Stimulated activated CD4-positive, alpha-beta T cell treated with anti-CD3 and anti-CD28 coated beads, Interleukin-15, amount 100 ng/mL, for 1 hour (primary cell): ENCODE measurements at places on chromosomes 4 and X.

DNA sequence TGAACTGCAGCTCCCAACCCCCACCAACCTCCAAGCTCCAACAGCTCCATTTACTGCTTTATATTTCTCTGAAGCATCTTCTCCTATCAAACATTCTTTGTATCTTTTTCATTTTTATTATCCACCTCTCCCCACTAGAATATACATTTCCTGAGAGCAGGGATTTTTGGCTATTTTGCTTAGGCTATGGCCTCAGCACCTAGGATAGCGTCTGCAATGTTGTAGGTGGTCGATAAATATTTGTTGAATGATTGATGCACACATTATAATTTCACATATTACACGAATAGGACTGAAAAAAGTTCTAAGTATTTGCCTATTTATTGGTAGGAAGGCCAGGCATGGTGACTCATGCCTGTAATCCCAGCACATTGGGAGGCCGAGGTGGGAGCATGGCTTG lies 658.7 kb upstream of the DIPK2B start:
- no peak for DNase-seq

GRCh38 chrX:106742805-106743204 lies 16.3 kb downstream of the RNF128 start:
- DNase-seq, result no peak

DNA sequence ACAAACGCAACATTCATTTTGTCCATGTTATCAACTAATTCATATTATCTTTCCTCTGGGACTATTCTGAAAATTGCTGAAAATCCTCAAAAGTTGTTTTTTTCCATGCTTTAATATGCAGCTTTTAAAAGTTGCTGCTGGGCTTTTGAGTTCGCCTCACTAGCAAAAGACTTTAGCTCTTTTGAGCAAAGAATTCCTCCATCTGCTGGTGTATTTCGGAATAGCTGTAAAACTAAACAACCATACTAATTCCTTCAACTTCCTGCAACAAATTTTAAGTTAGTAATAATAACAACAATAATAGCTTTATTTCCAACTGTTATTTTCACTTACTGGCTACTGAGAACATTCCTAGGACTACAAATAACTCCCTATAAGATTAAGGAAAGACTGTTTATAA lies 124.5 kb upstream of the PLAC1 start:
- DNase-seq, result no peak

- DNase-seq, result no peak
These were observed 43.5 kb upstream of the HERC6 start for GRCh38 chr4:88335092-88335665.

DNA sequence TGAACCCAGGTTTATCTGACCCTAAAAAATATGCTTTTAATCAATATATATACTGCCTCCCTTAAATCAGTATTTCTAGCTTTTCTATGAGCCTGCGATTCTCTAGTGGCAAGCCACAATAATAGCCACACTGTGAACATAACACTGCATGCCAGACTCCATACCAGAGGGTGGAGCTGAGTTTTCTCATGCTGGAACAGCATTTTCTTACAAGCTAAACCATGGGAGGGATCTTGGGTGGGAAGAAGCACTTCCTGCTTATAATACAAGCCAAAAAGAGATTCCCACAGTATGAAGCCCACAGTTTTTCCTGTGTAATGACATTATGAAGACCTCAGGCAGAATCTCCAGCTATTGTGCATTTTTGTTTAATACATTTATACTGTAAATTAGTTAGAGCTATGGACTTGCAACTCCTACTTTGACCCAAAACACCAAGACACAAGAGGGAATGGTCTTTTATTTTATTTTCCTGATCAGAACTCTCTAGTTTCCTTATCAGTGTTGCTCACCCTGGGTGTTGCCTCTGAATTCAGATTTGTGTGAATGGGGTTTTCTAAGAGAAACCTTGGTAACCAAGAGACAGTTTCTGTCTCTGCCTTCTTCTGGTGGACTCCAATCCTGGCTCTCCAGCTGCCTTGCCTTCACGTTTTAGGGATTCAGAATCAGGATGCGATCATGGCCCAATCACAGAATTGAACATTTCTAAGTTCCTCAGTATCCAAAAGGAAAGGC lies 74.5 kb upstream of the EOLA2 start:
- DNase-seq, result no peak
